RPMI7951 (cell line): ENCODE measurements at places on chromosomes 16 and 17. TPM values are rescaled to one million over a fixed set of nuclear protein-coding genes. Genes with fewer than 3 reads are reported as not detected.

The CCR7 gene
- not detected in 2 replicates for total RNA-seq

The C17orf50 gene
- total RNA-seq, result not detected in 2 replicates

The CHTF18 gene
- 11.7 and 17.5 TPM in 2 replicates for total RNA-seq

The SRL gene
- total RNA-seq, result under 0.01 TPM in 1 of 2 replicates, not detected in the other

The ZNF385C gene
- total RNA-seq, result not detected in 2 replicates

The ERN2 gene
- not detected in 2 replicates for total RNA-seq

The PTX4 gene
- total RNA-seq, result not detected in 2 replicates

The ABCC3 gene
- 23.1 and 28.4 TPM in 2 replicates for total RNA-seq

The C16orf96 gene
- total RNA-seq, result not detected in 2 replicates

The AP1G1 gene
- total RNA-seq, result 42.3 and 50.7 TPM in 2 replicates

The NXPH3 gene
- not detected in 2 replicates for total RNA-seq

The GFAP gene
- 0.20 TPM in 1 of 2 replicates, not detected in the other for total RNA-seq

The MGAT5B gene
- 4.9 and 6.9 TPM in 2 replicates for total RNA-seq

The TBX6 gene
- total RNA-seq, result 0.10 and 0.48 TPM in 2 replicates

The RIPOR1 gene
- total RNA-seq, result 9.0 and 11.5 TPM in 2 replicates

The ADAD2 gene
- not detected in 2 replicates for total RNA-seq

The RBFOX1 gene
- total RNA-seq, result under 0.01 and 0.10 TPM in 2 replicates
